ENCODE measurements at places on chromosomes 3 and 15. TPM values are rescaled to one million over a fixed set of nuclear protein-coding genes. Genes with fewer than 3 reads are reported as not detected.

DNA sequence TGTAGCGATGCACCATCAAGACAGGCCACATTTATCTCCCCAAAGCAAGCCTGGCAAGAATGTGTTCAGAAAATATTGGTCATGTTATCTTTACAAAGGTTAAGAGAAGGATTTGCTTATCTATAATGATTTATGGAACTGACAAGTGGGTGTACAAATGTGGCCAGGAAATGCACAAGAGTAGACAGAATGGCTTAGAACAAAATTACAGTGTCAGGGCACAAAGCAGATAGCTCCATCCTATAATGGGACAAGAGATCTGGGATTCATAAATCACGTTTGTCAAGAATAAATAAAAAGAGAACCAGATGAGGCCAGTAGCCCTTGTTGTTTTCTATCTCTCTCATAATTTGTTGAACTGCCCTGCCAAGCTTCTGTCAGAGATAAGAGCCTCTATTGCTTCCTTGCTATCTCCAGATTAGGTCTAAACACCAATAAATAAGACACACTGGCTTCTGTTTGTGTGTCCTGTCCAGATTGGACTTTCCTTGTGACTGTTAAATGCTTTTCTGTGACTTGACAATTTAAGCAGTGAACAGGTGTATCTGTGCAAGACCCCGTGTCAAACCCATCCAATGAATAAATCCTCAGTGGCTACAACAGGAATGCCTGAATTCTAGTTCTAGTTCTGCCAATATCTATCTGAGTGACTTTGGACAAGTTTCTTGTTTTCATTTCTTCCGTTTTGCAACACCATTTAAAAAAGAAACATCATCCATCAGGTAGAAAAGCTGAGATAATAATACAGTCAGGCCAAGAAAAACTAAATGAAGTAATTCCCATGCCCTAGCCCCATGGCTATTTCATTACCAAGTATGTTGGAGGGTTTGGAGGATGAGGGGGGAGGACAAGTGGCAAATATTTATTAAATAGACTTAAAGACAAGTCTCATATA, 157.2 kb downstream of the DCLK3 start:
- DNase-seq = no peak
- H3K27me3 ChIP-seq = peaks cover 75% of the 10 kb centered on the region
- no peak overlapping the region for H3K27ac ChIP-seq
- H3K4me1 ChIP-seq = peaks cover 23% of the 10 kb centered on the region
- no peak overlapping the region for H3K4me3 ChIP-seq
- H3K36me3 ChIP-seq = no peaks in the 10 kb centered on the region

GRCh38 chr15:71564217-71564616, 246.1 kb upstream of the NR2E3 start:
- H3K4me1 ChIP-seq = peaks cover 25% of the 10 kb centered on the region
- DNase-seq = no peak
- H3K4me3 ChIP-seq = no peak overlapping the region
- peaks cover 3% of the 10 kb centered on the region for H3K36me3 ChIP-seq
- no peak overlapping the region for H3K27ac ChIP-seq
- no peaks in the 10 kb centered on the region for H3K27me3 ChIP-seq

- no peak overlapping the region for H3K27ac ChIP-seq
- no peaks in the 10 kb centered on the region for H3K36me3 ChIP-seq
- DNase-seq = no peak
Measured at GRCh38 chr3:183148056-183148455, 14.5 kb downstream of the LAMP3 start.

GRCh38 chr3:117892431-117892841, 1142.2 kb downstream of the IGSF11 start:
- H3K4me1 ChIP-seq = peaks cover 15% of the 10 kb centered on the region
- DNase-seq = no peak
- H3K27ac ChIP-seq = no peak overlapping the region

DNA sequence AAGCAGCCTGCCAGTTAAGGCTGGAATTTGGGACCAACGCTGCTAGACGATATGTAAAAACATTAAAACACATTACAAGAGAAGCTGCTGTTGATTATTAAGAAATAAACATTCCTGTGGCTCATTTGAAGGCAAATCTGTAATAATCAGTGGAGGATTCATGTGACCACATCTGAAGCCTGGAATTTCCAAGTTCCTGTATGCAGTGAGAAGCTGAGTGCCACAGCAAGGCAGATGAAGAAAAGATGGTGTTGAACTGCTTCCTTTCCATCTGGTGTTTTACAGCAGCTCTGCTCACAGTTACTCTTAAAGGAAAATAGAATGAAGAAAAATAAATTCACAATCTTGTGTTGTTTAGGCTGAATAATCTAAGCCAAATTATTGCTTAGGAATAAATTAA, 139.3 kb upstream of the ROBO2 start:
- H3K4me3 ChIP-seq = no peak overlapping the region
- peak overlapping the region; percentile 14 for H3K27ac ChIP-seq
- peaks cover 7% of the 10 kb centered on the region for H3K4me1 ChIP-seq
- H3K27me3 ChIP-seq = no peaks in the 10 kb centered on the region
- no peak for DNase-seq

DNA sequence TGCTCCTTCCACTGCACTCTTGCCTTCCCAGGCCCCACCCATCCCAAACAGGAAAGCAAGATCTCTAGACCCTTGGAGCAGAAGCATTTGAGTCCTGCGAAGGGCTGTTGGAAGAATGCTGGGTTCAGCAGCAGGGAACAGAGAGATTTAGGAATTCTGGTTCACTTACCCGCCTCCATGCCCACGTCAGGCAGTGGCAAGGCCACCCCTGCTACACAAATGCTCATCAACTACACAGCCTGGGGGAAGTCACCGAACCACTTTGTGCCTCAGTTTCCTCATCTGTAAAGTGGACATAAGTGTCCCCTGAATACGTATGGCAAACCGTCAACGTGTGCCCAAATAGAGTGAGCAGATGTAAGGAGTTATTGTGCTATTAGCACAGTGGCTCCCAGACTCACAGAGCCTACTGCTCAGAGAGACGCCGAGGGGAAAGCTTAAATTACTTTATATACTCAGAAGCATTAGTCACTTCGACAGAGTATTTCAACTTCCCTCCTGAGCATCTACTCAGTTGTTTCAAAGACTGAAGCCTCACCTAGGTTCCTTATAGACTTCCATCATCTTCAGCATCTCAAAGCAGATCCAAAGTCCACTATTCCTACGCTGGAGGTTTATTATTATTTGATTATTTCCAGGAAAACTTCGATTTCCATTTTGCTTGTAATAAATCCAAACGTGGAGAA, 905 bp downstream of the HOMER2 start:
- H3K4me1 ChIP-seq = no peaks in the 10 kb centered on the region
- no peak for DNase-seq
- no peak overlapping the region for H3K4me3 ChIP-seq
- peak overlapping the region; percentile 28 for H3K27ac ChIP-seq
- H3K36me3 ChIP-seq = no peaks in the 10 kb centered on the region

Gene DCP1A
- total RNA-seq = 35.4 TPM

- peaks cover 24% of the 10 kb centered on the region for H3K4me1 ChIP-seq
- no peaks in the 10 kb centered on the region for H3K27me3 ChIP-seq
- peak overlapping the region; percentile 10 for H3K4me3 ChIP-seq
- H3K27ac ChIP-seq = peak overlapping the region; percentile 91
Measured at GRCh38 chr3:130457671-130458070, 59.3 kb upstream of the COL6A6 start.

Gene SEC62
- 104 TPM for total RNA-seq

Gene CRYGS
- 4.4 TPM for total RNA-seq

Gene SERPINI2
- total RNA-seq = not detected

GRCh38 chr15:66153549-66154415, 99.8 kb downstream of the MEGF11 start:
- no peaks in the 10 kb centered on the region for H3K36me3 ChIP-seq
- no peak overlapping the region for H3K27ac ChIP-seq
- H3K4me3 ChIP-seq = no peak overlapping the region
- peaks cover 89% of the 10 kb centered on the region for H3K27me3 ChIP-seq
- no peak for DNase-seq
- H3K4me1 ChIP-seq = no peaks in the 10 kb centered on the region

Gene EBLN2
- 10.7 TPM for total RNA-seq

GRCh38 chr3:23726811-23727548, 78.8 kb upstream of the UBE2E1 start:
- H3K27ac ChIP-seq = no peak overlapping the region
- H3K4me1 ChIP-seq = peaks cover 15% of the 10 kb centered on the region
- no peaks in the 10 kb centered on the region for H3K36me3 ChIP-seq
- H3K27me3 ChIP-seq = no peaks in the 10 kb centered on the region
- H3K4me3 ChIP-seq = no peak overlapping the region
- DNase-seq = no peak

DNA sequence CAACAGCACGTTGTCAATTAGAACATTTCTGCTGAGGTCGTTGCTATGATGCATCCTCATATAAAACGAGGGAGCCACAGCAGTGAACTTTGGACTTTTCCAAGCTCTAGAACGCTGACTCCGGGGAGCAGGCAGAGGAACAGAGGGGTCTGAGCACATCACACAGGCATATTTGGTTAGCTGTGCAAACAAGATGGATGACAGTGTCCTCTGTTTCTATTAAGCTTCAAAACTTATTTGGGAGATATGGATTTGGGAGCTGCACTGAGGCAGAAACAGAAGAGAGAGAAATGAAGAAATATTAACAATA, 278.0 kb upstream of the TBL1XR1 start:
- no peak for DNase-seq
- H3K27me3 ChIP-seq = no peaks in the 10 kb centered on the region
- peaks cover 40% of the 10 kb centered on the region for H3K4me1 ChIP-seq
- H3K36me3 ChIP-seq = no peaks in the 10 kb centered on the region
- no peak overlapping the region for H3K4me3 ChIP-seq

DNA sequence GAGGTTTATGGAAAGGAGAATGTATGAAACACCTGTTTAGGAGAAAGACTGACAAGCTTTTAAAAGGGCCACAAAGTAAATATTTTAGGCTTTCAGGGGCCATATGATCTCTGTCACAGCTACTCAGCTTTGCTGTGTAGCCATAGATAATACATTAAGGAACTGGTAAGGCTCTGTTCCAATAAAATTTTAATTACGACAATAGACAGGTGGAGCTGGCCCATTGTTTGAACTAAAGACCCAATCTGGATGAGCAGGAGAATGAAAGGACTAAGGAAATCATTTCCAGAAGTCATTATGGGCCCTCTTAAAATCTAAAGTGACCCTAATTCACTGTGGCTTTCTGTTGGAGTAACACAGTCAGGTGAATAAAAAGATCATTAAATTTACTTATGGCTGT, 48.5 kb upstream of the SLC12A8 start:
- no peak overlapping the region for H3K27ac ChIP-seq
- H3K36me3 ChIP-seq = peaks cover 36% of the 10 kb centered on the region
- H3K27me3 ChIP-seq = no peaks in the 10 kb centered on the region
- no peak for DNase-seq
- H3K4me3 ChIP-seq = no peak overlapping the region
- H3K4me1 ChIP-seq = no peaks in the 10 kb centered on the region

DNA sequence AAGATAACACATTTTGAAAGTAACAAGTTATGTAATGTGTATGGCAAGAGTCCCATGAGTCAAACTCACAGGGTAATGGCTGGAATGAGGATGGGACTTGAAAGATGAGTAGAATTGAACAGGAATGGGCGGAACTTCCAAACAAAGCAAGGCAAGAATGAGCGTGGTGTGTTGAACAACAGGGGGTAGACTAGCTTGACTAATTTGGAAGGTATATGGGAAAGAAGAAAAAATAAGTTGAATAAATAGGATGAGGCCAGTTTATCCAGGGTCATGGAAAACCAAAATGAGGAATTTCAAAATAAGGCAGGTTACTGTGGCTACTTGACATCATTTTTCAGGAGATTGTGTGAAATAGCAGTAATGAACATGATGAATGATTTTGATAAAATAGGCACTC, 2.5 kb upstream of the DPH6 start:
- H3K4me3 ChIP-seq = no peak overlapping the region
- no peak for DNase-seq
- peaks cover 18% of the 10 kb centered on the region for H3K36me3 ChIP-seq
- no peaks in the 10 kb centered on the region for H3K27me3 ChIP-seq
- peaks cover 33% of the 10 kb centered on the region for H3K4me1 ChIP-seq
- no peak overlapping the region for H3K27ac ChIP-seq
